ENCODE measurements at places on chromosomes 5 and 9.

- no peak for DNase-seq
Observed at GRCh38 chr5:34863946-34864345, 25.0 kb downstream of the TTC23L start.

DNA sequence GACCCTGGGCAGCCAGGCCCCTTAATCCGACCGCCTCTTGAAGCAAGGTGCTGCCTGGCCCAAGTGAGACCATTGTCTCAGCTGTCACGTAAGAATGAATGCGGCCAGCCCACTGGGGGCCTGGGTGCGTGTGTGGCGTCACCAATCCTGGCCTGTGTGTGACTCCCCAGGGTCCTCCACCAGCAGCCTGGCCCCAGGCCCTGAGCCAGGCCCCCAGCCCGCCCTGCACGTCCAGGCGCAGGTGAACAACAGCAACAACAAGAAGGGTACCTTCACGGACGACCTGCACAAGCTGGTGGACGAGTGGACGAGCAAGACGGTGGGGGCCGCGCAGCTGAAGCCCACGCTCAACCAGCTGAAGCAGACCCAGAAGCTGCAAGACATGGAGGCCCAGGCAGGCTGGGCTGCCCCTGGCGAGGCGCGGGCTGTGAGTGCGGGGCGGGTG, 124.2 kb downstream of the WNK2 start:
- DNase-seq, result no peak

DNA sequence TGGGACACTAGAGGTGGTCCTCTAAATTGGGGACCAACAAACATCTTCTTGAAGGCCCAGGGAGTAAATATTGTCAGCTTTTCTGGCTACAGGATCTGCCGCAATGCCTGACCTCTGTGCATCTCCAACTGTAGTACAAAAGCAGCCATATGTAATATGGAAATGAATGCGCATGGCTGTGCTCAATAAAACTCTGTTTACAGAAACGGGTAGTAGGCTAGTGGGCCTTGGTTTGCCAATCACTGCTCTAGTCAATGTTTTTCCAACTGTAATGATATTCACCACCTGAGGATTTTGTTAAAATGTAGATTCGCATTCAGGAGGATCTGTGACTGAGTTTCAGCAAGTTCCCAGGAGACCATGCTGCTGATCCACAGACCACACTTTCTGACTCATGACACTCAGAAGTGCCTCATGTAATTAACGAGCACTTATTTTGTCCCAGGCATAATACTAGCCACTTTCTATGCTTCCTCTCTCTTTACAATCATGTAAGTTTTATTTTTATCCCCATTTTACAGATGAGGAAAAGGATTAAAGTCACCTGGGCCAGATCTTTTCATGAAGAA, 96.9 kb downstream of the MED27 start:
- no peak for DNase-seq

GRCh38 chr5:172097356-172097755, 90.7 kb downstream of the STK10 start:
- no peak for DNase-seq

DNA sequence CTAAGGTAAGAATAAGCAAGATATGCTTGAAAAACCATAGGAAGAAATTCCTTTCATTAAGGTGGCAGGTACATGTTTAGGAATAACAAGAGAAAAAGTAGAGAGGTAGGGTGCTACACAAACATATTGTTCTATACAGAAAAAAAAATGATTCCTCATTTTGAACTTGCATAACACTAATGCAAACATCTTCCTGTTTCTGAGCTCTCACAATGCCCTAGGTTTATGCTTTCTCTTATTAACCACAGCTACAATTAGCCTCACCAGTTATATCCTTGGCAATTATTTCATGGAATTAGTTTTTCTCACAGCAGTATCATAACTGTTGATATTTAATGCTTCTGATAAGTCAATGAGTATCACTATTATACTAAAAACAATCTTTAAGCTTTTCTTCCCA, 20.7 kb downstream of the CEMIP2 start:
- DNase-seq, result no peak

DNA sequence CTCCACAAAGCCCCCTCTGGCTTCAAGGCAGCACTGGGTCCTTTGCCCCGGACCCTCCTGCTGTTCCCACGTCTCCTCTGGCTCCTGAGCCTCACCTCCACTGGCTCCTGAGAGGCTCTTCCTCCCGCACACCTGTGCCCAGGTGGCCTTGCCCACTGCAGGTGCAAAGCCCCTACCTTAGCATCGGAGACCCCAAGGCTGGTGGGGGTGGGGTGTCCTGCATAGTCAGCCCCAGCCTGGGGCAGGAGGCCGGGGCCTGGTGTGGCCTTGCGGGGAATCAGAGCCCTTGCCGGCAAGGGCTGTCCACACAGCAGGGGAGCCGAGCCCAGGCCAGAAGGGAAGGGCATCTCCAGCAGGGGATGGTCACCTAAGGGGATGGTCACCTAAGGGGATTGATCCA, 41.3 kb upstream of the CEP72 start:
- DNase-seq, result no peak

- DNase-seq, result no peak
Observed at GRCh38 chr5:180491496-180491895, 2.7 kb upstream of the CNOT6 start.

DNA sequence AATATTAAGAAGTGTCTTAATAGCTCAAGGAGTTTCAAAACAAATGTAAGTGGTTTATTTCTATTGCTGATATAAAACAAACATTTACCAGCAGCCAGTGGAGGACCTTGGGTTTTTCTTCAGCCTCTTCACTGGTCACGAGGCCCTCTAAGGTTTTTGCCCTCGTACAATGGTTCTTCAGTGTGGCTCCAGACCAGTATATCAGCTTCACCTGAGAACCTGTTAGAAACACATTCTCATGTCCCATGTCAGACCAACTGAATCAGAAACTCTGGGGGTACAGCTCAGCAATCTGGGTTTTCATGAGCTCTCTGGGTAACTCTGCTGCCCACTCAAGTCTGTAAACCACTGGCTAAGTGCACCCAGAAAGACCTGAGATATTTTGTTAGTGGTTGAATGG, 12.9 kb downstream of the WWC1 start:
- no peak for DNase-seq

DNA sequence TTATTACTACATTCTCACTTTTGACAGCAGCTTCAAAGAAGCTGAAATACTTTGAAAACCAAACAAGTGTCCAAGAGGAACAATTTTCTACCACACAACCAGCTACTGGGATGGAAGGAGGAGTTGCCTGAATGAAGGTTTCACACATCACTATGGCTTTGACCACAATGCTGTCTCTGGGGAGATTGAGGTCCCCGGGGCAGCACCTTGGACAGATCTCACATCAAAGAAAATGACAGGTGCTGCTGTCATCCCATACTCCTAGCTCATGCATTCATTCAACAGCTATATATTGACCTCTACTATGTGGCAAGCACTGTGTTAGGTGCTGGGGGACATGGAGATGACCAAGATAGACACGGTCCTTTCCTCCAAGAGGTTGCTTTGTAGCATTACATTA, 233.2 kb upstream of the RASEF start:
- DNase-seq, result no peak

DNA sequence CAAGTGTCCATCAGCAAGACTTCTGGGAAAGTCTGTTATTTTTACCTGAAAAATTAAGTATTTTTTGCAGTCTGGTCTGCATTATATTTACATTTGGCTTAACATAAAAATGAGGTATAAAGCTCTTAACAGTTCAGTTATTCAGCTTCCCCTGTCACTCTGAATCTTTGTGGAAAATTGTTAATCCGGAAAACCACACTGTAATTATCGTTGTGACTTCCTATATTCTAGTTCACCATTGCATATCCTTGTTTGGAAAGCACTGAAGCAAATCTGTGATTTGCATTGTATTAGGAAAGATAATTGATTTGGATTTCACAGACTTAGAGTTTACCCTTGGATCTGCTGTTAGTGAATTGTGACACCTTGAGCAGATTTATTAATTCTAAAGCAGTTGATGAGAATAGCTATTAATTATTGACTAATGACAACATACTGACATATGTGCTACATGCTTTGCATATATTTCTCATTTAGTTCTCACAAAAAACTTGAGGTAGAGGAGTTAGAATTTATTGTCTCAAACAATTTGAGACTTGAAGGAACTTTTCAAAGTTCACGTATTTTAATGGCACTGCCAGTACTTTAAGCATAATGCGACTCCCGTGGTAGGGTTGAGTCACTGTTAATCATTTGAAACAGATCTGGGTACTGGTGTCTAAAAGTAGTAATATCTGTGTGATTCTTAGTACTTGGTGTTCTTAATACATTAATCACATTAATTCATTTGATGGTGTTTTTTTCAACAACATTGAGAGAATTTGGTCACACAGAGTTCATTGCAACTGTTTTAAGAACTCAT, 71.8 kb upstream of the LRRC70 start:
- DNase-seq, result no peak

GRCh38 chr5:104297076-104297475, 734.5 kb upstream of the NUDT12 start:
- no peak for DNase-seq

GRCh38 chr5:68441309-68442073, 225.9 kb downstream of the PIK3R1 start:
- no peak for DNase-seq

- no peak for DNase-seq
Observed at GRCh38 chr5:30475429-30475828, 718.1 kb upstream of the CDH6 start.

GRCh38 chr5:52998552-52999313, 9.6 kb downstream of the ITGA2 start:
- no peak for DNase-seq

DNA sequence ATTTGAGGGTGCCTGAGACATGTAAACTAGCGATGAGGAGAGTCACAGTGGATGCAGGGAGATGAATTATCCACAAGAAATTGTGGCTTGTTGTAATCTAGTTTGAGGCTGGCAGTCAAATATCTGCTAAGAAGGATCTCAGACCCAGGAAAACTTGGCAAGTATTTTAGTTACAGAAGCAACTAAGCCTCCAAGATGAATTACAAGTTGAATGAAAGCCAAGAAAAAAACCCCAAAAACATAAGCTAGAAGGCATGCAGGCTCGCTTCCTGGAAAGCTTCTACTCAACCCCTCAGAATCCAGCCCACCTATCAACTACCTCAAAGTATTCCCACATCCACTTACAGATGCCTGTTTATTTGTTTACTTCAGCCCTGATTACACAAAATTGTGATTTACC, 696.9 kb downstream of the MAT2B start:
- DNase-seq, result no peak

GRCh38 chr9:2299156-2299842, 284.2 kb downstream of the SMARCA2 start:
- no peak for DNase-seq

- no peak for DNase-seq
Observed at GRCh38 chr5:175889910-175890684, 18.7 kb downstream of the CPLX2 start.
